NCI-H1105 treated with DMSO at 0.1 percent for 48 hours (cell line): ENCODE measurements at places on chromosomes 5 and 9.

DNA sequence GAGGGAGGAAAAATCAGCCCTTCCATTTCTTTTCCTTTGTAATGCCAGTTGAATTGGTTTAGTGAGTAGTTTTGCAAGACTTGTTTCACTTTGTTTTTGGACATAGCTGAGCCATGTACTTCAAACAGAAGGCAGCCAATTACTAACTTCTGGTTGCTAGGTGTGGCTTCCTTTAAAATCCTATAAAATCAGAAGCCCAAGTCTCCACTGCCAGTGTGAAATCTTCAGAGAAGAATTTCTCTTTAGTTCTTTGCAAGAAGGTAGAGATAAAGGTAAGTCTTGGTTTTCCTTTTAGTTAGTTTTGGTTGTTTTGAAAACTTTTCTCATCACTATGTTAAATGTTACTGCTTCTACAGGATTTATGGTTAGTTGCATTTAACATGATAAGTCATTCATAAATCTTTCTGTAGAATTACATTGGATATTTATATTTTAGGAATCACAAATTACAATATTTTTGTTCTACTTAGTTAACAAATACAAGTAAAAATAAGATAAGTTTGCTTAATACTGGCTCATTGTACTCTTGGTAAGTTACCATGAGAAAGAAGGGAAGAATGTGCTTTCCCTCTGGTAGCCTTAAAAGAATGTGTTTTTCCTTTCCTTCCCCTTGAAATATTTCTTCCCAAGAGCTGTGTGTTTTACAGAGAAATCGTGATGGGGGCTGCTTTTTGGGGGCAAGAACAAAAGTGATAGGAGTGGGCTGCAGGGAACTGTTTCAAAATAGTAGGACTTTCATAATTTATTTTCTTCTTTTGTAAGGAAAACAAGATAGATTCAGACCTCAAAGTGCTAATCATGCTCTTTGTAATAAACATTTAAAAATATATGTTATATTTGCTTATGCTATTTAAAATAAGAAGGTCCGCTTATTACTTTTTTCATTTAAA is at the start of gene ANXA1:
Gene ANXA1, plus strand, starts transcription at position 213 of the 890 bp plus-strand sequence. CDS start 6,671 bp downstream, outside the sequence.
- no peak for DNase-seq

DNA sequence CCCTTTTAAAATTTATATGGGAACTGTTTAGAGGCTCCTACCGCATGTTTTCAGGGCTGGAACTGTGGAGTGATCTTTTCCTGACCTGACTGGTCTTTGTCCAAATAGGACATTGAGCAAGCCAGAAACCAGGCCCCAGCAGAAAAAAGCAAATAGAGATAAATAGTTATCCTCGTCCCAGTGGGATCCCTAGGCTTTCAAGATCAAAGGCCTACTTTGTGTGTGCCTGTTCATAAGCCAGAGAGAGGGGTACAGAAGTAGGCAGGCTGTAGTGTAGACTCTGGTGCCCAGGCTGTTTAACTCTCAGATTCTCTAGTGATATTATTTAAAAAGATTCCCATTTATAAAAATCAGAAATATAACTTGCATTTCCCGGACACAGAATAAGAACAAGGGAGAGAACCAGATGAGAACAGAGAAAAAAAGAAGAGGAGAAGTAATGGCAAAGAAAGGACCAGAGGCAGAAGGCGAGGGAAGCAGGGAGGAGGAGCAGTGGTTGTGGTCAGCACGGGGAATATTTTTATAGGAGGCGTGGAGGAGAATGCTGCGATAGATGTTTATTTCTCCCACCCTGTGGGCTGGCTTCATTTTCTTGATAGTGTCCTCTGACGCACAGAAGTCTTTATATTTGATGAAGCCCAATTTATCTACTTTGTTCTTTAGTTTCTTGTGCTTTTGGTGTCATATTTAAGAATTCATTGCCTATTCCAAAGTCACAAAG is 101.2 kb downstream of the AOPEP start:
- no peak for DNase-seq

GRCh38 chr5:97918620-97919019 is 735.6 kb upstream of the RIOK2 start:
- DNase-seq = peak; percentile 1

- no peak for DNase-seq
Measured at GRCh38 chr5:73450137-73450536, 1.6 kb upstream of the FOXD1 start.

GRCh38 chr9:37283730-37284325 is 138.7 kb upstream of the GRHPR start:
- no peak for DNase-seq
